ENCODE measurements at places on chromosomes 6 and 20. TPM values are rescaled to one million over a fixed set of nuclear protein-coding genes. Genes with fewer than 3 reads are reported as not detected.

PSMB9 gene
- 12.5 TPM for total RNA-seq

NR2E1 gene
- total RNA-seq, result not detected

SYNDIG1 gene
- not detected for total RNA-seq

WFDC12 gene
- total RNA-seq, result not detected

RIPPLY2 gene
- total RNA-seq, result not detected

GCNT2 gene
- total RNA-seq, result 0.16 TPM

ADGRB3 gene
- 1.3 TPM for total RNA-seq

AGER gene
- 1.6 TPM for total RNA-seq

FAM209B gene
- not detected for total RNA-seq

TMC2 gene
- total RNA-seq, result not detected

ATP9A gene
- total RNA-seq, result 8.1 TPM

RBBP9 gene
- total RNA-seq, result 11.8 TPM

SHLD1 gene
- total RNA-seq, result 2.8 TPM

RAMACL gene
- total RNA-seq, result 0.72 TPM

NFKBIE gene
- total RNA-seq, result 1.1 TPM

KCNK15 gene
- 1.1 TPM for total RNA-seq

OOEP gene
- not detected for total RNA-seq

ECT2L gene
- under 0.01 TPM for total RNA-seq

SLC22A23 gene
- 13.9 TPM for total RNA-seq

PTPRK gene
- total RNA-seq, result 22.0 TPM

TREML4 gene
- total RNA-seq, result not detected

ANKS1A gene
- 8.6 TPM for total RNA-seq

CCR6 gene
- total RNA-seq, result not detected

ANGPT4 gene
- total RNA-seq, result not detected

KCNB1 gene
- total RNA-seq, result 0.18 TPM

SAMD5 gene
- 0.18 TPM for total RNA-seq

NAPB gene
- 3.8 TPM for total RNA-seq

PLCB4 gene
- total RNA-seq, result not detected

STX7 gene
- total RNA-seq, result 24.9 TPM

HLA-G gene
- total RNA-seq, result not detected

SMAP1 gene
- 19.3 TPM for total RNA-seq

CFAP61 gene
- total RNA-seq, result not detected

HAO1 gene
- total RNA-seq, result not detected

TMEM200A gene
- 2.8 TPM for total RNA-seq

KCNK17 gene
- not detected for total RNA-seq

MYL9 gene
- 97.7 TPM for total RNA-seq

APCDD1L gene
- total RNA-seq, result 7.9 TPM

PLN gene
- not detected for total RNA-seq

SOX18 gene
- 0.36 TPM for total RNA-seq

C20orf204 gene
- total RNA-seq, result not detected

RAB44 gene
- total RNA-seq, result 0.32 TPM
